ENCODE measurements at places on chromosomes 11 and 22. TPM values are rescaled to one million over a fixed set of nuclear protein-coding genes. Genes with fewer than 3 reads are reported as not detected.
A peak's percentile ranks its signal among the peaks of the same experiment; 100 is the strongest.

- peak; percentile 45 for DNase-seq
These were observed 62.1 kb upstream of the NUP50 start for GRCh38 chr22:45101515-45102227.

- DNase-seq = no peak
These were observed 970.4 kb downstream of the BRD1 start for GRCh38 chr22:48857202-48857805.

DNA sequence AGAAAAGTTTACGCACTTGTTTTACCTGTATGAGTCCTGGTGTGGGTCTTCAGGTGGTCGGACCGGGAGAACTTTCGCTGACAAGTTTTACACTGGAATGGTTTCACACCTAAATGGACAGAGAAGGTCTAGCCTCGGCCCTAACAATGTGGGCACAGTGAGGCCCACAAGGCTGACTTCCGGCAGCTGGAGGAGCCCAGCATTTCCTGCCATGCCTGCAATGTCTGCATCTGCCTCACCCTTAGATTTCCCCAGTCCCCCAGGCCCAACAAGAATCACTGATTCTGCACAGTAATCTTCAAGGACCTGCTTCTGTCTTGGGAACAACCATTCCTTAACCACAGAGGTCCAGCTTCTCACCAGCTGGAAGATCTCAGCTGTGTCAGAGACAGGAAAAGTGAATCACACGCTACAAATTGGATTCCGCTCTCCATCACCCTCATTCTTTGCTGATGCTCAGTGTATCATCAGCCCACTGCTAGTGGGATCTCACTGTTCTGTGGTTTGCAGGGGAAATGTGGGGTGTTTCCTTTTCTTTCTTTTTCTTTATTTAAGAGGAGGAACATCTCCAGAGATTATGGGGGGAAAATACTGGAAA lies 43.3 kb downstream of the WT1 start:
- peak; percentile 93 for DNase-seq

The FAM227A gene
- total RNA-seq = 1.3 TPM

The CPSF7 gene
- 44.0 TPM for total RNA-seq

The RAPSN gene
- not detected for total RNA-seq

The OR6T1 gene
- not detected for total RNA-seq

The CABP4 gene
- not detected for total RNA-seq

Data from RPMI7951 (cell line).